ENCODE measurements at places on chromosomes 4 and X.

- no peak for DNase-seq
Measured at GRCh38 chr4:138897811-138898226, 117.8 kb upstream of the NOCT start.

DNA sequence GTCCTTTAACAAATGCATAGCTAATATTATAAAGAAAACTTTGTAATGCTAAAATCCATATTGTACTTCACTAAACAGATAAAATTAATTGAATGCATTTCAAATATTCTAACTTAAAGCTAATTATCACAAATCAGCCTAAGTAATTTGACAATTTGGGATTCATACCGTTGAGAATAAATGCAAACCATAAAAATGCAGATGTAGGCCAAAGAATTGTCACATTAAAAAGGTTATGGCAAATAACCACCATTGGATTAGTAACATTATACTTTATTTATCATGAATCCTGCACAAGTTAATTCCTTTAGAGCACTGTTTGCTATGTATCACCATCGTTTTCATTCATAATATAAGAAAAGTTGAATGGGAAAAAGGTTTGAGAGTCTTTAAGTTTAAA is 301.0 kb downstream of the LDB2 start:
- DNase-seq, result no peak

- DNase-seq, result no peak
Measured at GRCh38 chr4:100933628-100934027, 413.7 kb downstream of the PPP3CA start.

GRCh38 chr4:54840992-54841768 is 183.4 kb downstream of the KIT start:
- peak; percentile 17 for DNase-seq

- DNase-seq, result no peak
Measured at GRCh38 chr4:76637712-76638361, 202.8 kb downstream of the SHROOM3 start.

- DNase-seq, result no peak
Measured at GRCh38 chr4:101967697-101968346, 177.3 kb downstream of the BANK1 start.

DNA sequence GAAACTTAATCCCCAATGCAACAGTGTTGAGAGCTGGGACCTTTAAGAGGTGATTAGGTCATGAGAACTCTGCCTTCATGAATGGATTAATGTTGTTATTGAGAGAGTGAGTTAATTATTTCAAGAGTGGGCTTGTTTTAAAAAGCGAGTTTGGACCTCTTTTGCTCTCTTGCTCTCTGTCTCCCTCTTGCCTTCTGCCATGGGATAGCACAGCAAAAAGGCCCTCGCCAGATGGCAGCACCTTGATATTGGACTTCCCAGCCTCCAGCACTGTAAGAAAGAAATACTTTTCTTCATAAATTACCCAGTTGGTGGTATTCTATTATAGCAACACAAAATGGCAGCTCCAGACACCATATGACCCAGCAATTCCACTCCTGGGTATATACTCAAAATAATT is 7.0 kb upstream of the ATP6AP2 start:
- DNase-seq, result no peak

GRCh38 chr4:36665985-36666527 is 384.6 kb downstream of the DTHD1 start:
- no peak for DNase-seq

DNA sequence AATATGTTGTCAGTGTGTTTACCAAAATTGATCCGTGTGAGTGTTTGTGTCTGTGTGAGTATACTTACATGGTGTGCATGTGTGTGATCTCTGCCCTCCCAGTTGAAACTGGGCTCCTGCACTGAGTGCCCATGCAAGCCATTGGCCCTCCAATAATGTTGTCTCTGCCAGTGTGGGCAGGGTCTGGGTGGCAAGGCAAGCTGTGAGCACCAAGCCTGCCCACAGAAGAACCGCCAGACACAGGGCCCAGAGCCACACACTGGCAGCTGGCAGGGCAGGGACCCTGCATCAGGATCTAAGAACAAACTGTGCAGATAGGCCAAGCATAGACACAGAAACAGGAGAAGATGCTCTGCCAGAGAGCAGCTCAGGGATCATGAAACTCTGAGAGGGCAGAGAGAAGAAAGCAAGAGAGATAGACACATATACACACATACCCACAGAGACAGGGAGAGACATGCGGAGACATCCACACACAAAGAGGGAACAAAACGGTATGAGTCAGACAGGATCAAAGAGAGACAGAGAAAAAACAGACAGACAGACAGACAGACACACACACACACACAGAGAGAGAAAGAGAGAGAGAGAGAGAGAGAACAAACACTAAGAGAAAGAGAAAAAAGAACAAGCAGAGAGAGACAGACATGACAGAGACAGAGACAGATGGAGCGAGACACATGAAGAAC is 555.0 kb downstream of the MID1IP1 start:
- no peak for DNase-seq

- no peak for DNase-seq
Measured at GRCh38 chr4:15244354-15244753, 183.5 kb upstream of the C1QTNF7 start.

DNA sequence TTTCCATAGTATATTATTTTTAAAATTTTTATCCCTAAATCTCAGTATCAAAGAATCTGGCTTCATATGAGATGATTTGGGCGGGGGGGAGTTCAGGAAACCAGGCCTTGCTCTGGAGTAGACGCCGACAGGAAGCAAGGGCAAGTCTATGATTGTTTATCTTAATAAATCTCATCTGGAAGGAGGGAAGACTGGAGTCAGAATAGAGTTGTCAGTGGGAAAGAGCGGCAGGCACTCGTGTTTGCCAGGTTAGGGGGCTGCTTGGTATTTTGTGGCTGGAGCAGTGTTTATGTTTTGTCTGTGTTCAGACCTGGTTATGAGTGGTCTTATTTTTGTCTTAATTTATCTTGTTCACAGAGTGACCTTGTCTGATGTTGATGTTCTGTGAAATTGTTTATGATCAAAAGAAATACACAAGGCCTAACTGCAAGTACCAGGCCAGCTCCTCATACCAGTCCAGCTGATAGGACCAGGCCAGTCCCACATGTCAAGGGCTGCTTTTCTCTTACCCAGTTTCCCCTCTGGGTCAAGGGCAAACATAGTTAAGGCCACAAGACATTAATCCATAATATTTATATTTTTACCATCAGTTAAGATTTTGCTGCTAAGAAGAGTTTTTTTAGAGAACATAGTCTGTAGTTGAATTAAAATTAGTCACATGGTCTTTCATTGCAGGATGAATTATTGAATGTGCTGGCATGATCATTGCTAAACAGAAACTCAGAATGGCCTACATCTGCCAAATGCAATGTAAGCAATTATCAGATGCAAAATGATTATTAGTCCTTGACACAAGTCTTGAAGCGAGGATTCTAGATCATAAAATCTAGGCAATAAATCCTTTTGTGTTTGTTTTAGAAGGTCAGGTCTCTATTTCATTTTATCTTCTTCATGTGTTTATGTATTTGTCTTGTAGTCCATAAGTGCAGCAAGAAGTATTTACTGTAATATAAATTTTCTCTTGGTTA is 176.5 kb downstream of the GASK1B start:
- DNase-seq, result no peak

DNA sequence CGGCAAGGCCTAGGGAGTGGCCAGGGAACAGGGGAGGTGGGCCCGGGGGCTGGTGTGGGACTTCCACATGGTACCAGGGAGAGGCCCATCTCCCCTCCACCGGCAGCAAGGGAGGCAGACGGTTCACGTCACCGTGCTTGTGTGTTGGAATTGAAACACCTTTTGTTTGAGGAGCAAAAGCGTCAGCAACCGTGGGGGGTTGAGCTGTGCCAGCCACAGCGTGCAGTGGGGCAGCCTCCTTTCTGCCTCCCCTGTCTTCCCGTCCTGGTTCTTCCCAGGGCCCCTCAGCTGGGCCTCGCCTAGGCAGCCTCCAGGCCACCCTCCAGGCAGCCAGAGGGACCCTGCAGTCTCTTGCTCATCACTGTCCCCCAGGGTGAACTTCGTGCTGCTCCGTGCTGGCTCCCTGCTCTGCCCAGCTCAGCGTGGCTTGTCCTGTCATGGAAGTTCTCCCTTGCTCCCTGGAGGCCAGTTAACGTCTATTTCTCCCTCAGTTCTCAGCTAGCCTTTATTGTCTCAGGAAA is 32.1 kb upstream of the HGFAC start:
- peak; percentile 16 for DNase-seq

DNA sequence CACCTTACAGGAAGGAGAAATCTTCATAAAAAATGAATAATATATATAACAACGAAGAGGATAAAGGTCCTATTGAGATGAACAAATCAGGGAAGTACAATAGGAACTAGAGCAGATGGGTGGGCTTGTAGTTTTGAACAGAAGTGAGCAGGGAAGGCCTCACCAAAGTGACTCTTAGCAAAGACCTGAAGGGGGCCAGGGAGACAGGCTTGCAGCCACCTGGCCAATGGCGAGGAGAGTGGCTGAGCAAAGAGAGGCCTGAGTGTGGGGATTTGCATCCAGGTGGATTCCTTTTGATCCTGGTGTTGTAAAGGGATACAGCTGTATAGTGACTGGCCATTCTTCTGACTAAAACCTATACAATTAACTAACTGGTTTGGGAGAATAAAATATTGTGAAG is 354.1 kb downstream of the CAMK2D start:
- no peak for DNase-seq

GRCh38 chr4:142104041-142104440 is 467.7 kb downstream of the IL15 start:
- no peak for DNase-seq

DNA sequence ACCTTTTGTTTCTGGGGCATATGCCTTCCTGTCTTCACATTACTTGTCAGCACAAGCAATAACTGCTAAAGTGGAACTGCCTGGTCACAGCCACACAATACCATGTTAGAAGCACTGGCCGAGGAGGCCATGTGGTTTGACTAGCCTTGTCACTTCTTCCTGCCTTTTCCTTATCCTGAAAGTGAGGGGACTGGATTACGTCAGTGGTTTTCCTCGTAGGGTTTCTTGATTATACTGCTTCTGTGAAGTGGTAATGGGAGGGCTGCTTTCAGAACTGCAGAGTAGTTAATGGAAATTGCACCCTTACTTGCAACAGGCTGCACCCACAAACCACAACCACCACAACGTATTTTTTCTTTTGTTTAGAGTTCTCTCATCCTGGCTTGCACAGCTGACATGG is 26.6 kb downstream of the ZRSR2 start:
- DNase-seq, result no peak

GRCh38 chrX:133859860-133860259 is 125.5 kb downstream of the GPC3 start:
- no peak for DNase-seq

GRCh38 chrX:56783450-56783831 is 54.4 kb downstream of the NBDY start:
- peak; percentile 80 for DNase-seq

- DNase-seq, result no peak
Measured at GRCh38 chr4:5376015-5376414, 324.7 kb downstream of the STK32B start.

DNA sequence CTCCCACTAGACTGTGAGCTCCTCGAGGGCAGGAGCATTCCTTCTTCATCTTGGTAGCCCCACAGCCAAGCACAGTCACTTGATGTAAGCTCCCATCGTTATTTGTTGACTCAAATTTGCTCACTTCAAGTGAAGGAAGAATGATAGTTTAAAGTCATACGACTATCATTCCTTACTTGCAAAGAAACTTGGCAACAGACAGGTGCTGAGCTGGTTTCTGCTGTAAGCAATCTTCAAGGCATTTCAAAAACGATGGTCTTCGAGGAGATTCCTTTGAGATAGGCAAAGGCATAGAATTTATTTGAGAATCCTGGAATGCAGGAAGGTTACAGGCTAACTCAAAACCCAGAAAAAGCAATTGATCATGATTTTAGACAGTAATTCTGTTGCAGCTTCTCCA is 64.8 kb downstream of the QDPR start:
- DNase-seq, result no peak

DNA sequence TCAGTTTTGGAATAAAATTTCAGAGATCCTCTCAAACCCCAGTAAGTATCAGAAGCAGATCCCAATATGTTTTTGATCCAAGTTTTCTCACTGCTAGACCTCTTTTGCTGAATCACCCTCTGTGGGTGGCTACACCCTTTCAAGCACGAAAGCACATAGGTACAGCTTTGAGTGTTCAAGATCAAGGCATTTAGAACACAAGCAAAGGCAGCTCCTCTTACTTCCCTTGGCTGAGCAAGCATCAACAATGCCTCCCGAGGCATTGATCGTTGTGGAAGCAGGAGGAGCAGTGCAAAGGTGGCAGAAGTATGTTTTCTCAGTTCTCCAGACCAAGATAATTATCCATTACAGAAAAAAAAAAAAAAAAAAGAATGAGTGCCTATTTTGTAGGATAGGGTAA is 72.0 kb upstream of the TSPAN7 start:
- no peak for DNase-seq

DNA sequence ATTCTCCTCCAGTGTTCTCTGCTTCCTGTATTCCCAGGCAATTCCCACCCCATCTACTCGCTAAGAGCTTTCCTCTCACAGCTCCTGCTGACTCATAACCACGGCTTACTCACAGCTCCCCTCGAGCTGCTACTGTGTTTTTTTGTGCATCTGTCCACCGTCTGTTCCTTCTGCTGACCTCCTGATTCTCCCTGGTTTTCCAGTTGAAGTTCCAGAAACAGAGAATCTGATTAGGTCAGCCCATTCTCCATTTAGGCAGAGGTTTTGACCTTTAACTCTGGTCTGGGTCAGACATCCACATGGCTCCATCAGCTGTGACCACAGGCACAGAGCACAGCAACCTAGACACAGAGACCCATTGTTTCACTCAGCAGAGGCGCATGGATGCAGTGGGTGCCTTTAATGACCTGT is 5.5 kb upstream of the SMIM20 start:
- DNase-seq, result no peak

DNA sequence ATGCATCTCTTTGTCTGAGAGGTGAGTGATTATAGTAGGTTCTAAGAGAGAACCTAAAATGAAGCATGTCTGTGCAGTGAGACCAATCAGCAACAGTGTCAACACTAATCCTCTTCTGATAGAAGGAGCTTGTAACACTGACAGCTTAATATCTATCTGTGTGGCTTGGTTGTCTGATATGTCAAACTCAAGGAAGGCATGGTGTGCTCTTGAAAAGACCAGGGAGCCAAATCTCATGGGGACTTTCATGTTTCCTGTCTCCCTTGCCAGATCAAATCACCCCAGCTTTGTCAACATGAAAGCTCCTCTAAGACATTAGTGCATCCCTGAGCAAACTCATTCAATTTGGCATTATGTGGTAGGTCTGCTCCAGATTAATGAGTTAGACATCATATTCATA is 95.4 kb downstream of the ANOS1 start:
- DNase-seq, result no peak

DNA sequence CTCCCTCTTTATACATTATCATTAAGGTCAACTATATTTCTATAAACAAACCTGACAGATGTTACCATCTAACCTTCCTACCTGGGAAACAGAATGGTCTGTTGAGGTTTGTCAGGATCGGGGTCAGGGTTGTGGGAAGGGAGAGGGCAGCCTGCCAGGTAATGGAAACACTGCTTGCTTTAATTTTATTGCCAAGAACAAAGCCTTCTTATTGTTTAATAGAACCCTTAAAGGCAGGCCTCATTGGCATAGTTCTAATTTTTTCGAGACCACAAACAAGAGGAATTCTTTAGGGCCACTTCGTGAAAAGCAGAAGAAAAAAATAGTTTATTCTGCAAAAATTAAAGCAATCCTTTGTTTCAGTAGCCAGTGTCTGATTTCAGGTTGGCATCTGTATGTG is 113.2 kb downstream of the MID1 start:
- no peak for DNase-seq
